ENCODE measurements at places on chromosomes 3 and 15. TPM values are rescaled to one million over a fixed set of nuclear protein-coding genes. Genes with fewer than 3 reads are reported as not detected.

The DCLK3 gene
- total RNA-seq = not detected

The SEMA3F gene
- 7.6 TPM for total RNA-seq

The GP9 gene
- not detected for total RNA-seq

The ARNT2 gene
- total RNA-seq = 4.7 TPM

The SLC24A5 gene
- total RNA-seq = not detected

The PLA2G4E gene
- under 0.01 TPM for total RNA-seq

The SLTM gene
- 47.1 TPM for total RNA-seq

The RAD51 gene
- 4.1 TPM for total RNA-seq

The SMCO1 gene
- not detected for total RNA-seq

The NTRK3 gene
- 0.17 TPM for total RNA-seq

The RBM6 gene
- total RNA-seq = 38.2 TPM

The ZKSCAN7 gene
- total RNA-seq = 9.0 TPM

The APOD gene
- total RNA-seq = 1.6 TPM

The IL5RA gene
- not detected for total RNA-seq

The SLC27A2 gene
- not detected for total RNA-seq

The SLC2A2 gene
- not detected for total RNA-seq

The CXCR6 gene
- total RNA-seq = not detected

The FGD5 gene
- total RNA-seq = 1.7 TPM

The ZIC1 gene
- not detected for total RNA-seq

The WDR5B gene
- 6.1 TPM for total RNA-seq

The CISH gene
- total RNA-seq = 0.73 TPM

The ZSCAN29 gene
- total RNA-seq = 26.2 TPM
